SHP77 (cell line): ENCODE measurements at places on chromosomes 11 and 22.

GRCh38 chr22:37972527-37972926 lies 11.8 kb downstream of the SOX10 start:
- no peak for DNase-seq

DNA sequence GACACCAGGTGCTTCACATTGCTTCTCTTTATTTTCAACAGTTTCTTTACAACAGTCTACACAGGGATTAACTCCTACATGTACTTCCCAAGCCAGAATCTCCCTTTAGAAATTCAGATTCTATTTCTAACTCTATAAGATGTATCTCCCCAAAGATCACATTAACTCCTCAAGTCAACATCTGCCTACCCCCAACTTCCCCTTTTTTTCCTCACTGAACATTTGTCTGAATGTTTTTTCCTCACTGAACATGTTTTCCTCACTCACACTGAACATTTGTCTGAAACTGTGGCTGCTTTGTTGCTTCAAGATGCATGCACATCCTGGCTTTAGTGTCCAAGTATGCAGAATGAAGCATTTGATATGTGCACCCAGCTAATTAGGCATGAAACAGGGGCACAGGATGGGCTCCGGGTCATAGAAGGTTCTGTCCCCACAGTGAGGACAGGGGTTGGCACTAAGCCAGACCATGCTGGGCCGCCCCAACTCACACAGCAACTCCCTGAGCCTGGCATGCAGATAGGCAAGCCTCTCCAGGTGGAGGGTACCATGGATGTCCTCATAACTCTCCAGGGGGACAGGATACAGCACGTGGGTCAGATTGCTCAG lies 11.3 kb downstream of the PRAME start:
- no peak for DNase-seq

DNA sequence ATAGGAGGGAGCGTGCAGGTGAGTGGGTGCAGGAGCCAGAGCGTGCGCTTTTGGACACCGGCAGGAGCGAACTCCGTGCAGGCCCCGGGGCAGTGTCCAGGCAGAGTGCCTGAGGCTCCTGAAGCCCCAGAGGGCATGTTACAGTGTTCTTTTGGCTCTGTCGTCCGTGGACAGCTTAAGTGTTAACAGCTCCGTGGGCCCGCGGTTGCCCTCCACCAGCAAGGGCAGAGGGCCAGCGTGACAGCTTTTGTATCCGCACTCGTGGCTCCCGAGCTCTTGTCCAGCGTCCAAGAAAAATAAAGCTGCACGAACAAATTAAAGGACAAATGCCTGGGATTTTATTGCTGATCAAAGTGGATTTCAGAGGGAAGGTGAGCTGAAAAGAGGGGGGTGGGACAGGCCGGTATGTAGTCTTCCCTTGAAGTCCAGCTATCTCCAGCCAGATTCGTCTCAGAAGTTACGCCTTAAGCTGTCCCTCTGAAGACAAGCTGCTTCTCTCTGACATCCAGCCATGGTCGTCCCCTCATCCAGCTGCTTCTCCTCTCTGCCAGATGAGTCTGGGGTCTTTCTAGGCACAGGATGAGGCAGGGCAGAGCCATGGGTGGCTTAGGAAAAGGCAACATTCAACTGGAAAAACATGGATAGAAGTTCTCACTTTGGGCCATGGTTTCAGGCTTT lies 968 bp upstream of the TMEM109 start:
- no peak for DNase-seq

DNA sequence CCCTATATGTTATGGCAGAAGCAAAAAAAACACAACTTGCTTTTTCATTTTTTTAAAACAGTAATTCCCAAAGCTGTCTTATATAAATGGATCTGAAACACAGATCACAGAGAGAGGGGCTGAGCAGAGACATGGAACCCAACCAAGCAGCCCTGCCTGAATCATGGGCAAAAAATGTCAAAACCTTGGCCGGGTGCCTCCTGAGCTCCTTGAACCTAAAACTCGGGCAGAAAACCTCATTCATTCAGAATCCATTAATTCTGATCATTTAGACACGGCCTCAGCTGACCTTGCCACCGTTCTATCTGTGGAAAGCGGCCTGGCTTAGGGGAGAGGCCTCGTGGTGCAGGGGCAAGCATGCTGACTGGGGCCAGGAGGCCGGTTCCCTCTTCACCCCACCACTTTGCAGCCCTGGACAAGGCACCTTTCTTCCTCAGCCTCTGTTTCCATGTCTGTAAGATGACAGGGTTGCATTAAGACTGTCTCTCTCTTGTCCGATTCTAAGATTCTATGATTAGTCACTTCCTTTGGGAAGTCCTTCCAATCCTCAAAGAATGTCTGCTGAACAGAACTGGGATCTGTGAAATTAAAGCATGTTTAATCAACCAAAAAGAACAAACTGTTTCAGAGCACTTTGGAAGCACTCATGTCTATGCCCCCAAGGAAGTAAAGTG lies 26.0 kb downstream of the TENM4 start:
- no peak for DNase-seq

DNA sequence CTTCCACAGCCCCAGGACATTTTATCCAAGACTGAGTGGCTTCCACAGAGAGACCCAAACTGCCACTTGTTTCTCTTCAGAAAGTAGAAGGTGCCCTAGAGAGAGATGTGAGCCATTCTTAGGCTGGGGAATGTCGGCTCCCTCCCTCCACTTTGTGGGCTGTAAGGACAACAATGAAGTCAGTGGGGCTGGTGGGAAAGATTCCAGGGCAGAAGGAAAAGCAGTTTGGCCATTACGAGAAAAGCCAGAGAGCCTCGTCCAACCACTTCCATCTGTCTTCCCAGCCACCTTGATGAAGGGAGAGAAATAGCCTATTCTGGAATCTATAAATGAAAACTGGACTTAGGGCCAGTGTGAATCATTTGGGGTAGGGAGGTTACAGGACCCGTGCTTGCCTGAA lies 382.5 kb downstream of the NXPE2 start:
- DNase-seq = no peak

- no peak for DNase-seq
These were observed 116.7 kb downstream of the KCNQ1OT1 start for GRCh38 chr11:2582946-2583604.

DNA sequence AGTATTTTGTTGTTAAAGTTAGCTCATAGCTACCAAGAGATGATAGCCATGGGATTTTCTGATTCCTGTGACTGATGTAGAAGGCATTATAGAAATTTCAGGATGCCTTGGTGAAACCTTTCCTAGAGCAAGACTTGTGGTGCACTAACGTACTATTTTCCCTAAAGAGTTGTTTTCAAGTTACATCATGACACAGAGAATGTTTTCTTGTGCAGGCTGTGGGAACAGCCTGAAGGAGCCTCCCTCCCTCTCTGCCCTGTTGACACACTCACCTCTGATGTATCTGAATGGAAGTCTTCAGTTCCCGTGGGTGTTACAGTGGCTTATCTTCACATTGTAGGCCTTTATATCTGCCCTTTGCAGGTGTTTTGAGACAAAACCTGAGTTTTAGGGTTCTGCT lies 121.6 kb downstream of the LDLRAD3 start:
- DNase-seq = no peak

DNA sequence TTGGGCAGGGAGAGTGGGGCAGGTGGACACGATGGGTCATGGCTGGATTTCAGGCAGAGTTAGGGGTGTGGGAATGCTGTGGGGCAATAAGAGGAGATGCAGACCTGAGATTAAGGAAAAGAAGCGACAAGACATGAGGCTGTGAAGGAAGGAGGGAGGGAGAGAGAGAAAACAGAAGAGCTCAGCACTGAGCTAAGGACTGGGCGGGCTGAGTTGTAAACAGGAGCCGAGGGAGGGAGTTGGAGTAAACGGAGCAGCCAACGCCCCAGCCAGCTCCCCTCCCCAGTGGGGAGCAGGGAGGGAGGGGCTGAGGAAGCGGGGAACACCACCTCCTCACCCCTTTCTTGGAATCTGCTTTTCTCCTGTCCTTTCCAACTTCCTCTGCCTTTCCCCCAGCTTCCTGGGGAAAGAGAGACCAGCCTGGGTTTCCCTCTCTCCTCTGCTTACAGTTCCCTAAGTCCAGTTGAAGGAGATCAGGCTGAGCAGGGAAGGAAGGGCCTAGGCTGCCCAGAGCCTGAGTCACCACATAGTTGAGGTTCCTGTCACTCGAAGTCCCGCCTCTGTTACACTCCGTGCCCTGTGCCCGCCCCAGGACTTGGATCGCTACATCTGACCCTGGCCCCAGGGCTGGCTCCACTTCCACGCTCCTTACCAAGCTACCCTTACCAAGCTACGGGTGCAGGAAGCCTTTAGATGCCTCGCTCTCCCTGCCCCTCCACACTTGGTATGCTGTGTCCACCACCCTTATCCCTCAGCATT lies 6.7 kb upstream of the AHNAK start:
- DNase-seq = no peak

GRCh38 chr11:127632546-127632945 lies 632.0 kb upstream of the KIRREL3 start:
- no peak for DNase-seq

- peak; percentile 43 for DNase-seq
These were observed 31.1 kb upstream of the PDGFB start for GRCh38 chr22:39275814-39276439.

- DNase-seq = no peak
These were observed 4.3 kb downstream of the POLD4 start for GRCh38 chr11:67349036-67349435.

DNA sequence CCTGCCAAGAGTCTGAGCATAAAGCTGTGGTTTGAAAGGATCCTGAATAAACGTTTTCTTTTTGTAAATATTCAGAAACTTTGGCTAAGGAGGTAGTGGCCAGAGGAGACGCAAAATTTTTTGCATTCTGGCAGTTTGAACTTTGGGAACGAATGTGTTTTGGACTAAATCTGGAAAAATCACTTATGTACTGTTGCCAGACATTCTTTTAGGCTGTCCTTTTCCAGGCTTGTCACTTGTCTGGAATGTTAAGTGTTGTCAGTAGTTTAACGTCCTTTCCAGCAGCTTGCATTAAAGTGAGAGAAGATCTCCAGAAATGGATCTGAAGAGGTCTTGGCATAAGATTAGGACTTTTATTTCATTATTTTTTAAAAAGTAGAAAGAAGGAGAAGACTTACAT lies 18.5 kb downstream of the SPECC1L start:
- no peak for DNase-seq

GRCh38 chr11:134125507-134125906 lies 56.6 kb downstream of the JAM3 start:
- DNase-seq = no peak

DNA sequence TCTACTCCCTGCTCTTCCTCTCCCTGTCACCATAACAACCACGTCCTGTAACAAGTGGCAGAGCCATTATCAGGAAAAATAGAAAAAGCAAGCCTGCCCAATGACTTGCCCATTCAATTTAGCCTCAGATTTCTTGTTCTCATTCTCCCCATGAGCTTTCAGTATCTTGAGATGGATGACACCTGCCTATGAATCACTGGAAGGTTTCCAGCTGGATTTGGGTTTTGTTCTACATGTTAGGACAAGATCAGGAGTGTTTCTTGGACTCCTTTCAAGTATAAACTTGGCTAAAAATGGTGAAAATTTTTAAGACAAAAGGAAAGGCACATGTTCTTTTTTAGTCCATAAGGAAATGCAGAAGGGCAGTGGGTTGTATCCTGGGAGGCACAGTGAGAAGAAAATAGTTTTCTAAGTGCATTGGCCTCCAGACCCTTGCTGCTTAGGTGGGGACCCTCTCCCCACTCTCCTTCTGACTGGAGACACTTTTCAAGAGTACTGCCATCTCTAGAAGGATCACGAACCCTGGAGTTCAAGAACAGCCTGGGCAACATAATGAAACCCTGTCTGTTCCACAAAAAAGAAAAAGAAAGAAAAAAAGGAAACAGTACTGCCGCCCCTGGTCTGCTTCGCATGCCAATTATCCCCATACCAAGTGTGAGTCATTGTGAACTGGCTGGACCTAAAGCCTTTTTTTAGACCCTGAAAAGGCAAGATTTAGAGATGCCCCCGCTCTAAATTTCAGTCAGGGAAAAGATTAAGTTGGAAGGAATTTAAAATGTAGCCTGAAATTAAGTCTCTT lies 51.0 kb downstream of the MTNR1B start:
- no peak for DNase-seq

DNA sequence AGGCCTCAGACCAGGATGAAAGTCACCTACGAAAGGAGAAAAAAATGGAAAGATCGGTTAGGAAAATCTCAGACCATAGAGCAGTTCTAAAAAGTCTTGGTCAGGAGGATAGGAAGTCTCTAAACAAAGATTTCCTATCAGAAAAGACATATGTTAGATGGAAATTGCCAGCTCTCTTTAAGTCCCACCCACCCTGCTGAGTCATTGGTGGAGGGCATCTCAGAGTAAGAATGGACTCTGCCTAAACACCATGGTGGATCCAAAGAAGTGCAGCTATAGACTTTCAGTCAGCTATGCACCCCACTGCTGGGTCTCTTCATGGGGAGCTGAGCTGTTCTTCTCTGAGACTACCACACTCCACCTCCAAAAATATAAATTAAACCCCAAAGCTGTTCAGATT lies 3.7 kb downstream of the OR8B2 start:
- no peak for DNase-seq

GRCh38 chr11:126438272-126438671 lies 82.8 kb downstream of the ST3GAL4 start:
- DNase-seq = no peak

GRCh38 chr11:95076981-95077380 lies 10.3 kb downstream of the SRSF8 start:
- no peak for DNase-seq

DNA sequence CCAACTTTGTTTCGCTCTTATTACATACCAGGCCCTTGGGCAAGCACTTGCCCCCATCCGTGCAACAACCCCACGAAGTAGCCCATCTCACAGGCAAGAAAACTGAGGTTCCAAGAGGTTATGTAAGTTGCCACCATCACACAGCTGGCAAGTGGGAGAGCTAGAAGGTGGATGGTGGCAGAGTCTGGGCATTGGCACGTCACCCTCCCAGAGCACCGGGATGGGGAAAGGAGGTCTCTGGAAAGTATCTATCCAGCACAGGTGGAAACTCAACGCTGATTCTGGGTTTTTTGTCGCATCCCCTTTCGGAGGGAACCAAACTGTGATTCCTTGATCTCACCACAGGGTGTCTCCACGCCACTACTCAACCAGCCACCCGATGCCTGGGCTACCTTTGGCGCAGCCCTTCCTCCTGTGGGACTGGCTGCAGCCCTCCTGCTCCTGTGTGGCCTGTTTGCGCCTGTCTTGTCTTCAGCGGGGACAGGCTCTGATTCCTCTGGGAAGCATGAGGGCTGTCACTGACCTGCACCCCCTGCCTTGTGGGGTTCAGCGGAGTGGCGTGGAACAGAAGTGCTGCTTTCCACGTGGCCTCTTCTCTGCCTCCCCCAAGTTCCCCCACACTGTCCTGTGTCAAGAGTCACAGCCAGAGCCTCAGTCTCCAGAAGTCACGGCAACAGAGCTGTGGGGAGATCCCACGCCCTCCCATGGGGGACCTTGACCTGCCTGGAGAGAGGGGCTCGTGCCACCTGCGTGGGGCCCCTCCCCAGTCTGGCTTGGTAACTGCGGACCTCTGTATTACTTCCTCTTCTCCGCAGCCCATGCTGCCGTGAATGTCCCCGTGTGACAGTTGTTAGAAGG lies 34.4 kb upstream of the TRIM29 start:
- peak; percentile 21 for DNase-seq

- no peak for DNase-seq
These were observed 377.2 kb downstream of the CTTN start for GRCh38 chr11:70775386-70776075.
